ENCODE measurements at places on chromosomes 7 and 10.

DNA sequence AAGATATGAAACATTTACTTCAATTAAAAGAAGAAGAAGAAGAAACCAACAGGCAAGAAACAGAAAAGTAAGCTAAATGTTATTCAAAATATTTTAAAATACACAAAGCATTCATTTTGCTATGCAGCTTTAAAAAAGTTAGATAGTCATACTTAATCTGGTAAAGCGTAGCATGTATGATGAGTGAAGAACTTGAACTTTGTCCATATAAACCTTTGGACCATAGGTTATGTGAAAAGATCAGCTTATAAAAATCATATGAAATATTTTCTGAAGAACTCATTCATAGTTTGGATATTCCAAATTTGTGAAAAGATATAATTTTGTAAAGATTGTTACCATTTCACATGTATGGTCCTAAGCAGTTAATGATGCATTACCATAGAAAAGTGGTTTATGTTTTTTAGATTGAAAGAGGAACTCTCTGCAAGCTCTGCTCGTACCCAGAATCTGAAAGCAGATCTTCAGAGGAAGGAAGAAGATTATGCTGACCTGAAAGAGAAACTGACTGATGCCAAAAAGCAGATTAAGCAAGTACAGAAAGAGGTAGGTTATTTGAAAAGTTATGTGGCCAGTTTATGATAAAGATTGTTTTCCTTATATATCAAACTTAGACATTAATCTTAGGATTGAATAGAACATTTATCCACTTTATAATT lies 37.3 kb downstream of the KIF20B start:
- no peak for DNase-seq

DNA sequence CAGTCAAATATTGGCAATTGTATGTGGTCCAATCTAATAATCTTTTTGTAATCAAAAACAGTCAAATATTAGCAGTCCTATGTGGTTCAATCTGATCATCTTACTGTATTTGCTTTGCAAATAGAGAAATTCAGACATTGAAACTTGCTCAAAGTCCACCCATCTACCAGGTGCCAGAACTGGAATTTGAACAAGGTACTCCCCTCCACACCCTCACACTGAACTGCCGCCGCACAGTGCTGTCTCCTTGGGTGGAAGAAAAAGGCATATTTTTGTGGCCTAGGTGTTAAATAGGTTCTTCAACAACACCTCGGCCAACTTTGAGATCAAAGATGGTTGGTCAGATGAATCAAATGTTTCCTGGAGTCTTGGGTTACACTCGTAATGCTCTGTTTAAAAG lies 544.2 kb upstream of the GALNT17 start:
- DNase-seq: no peak

DNA sequence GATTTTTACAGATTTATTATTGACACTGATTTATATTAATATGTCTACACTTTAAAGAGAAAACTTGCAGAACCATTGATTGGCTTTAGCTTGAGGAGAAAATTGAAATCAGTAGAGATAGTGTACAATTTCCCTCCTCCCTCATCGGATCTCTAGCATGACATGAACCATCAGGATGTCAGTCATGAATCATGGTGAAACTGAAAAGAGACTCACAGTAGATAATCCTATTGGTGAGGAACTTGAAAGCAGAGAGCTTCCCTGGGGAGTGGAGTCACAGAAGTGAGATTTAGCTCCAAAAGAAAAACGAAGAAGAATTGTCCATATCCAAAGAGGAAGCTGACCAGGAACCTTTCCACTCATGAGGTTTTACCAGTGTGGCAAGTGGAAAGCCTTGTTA lies 346.8 kb downstream of the ABCA13 start:
- no peak for DNase-seq

DNA sequence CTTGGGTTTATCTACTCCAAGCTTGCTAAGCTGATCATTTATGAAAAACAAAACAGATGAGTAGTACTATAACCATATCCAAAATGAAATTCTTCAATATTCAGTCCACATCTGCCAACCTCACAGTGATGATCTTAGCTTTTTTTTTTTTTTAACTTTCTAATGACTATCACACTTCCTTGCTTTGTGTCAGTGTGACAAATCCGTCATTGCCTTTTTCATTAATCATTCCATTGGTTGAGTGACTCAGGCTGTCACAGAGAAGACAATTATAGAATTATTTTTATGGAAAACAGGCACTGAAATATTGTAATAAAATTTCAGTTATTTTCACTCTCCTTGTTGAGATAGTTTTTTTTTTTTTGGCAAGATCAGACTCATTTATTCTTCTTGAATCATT lies 70.7 kb downstream of the CPVL start:
- no peak for DNase-seq

- DNase-seq: no peak
Observed at GRCh38 chr7:47460251-47460989, 121.5 kb downstream of the TNS3 start.

DNA sequence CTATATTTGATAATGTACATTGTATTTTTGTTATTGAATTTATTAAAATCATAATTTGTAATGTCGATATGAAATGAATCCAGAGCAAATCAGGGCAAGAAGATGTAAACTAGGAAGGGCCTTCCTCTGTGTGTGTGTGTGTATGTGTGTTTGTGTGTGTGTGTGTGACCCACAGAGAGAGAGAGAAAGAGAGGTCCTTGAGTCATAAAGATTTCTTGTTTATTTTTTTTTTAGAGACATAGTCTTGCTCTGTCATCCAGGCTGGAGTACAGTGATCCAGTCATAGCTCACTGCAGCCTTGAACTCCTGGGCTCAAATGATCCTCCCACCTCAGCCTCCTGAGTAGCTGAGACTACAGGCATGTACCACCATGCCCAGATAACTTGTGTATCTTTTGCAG lies 50.7 kb downstream of the INPP5F start:
- DNase-seq: no peak

DNA sequence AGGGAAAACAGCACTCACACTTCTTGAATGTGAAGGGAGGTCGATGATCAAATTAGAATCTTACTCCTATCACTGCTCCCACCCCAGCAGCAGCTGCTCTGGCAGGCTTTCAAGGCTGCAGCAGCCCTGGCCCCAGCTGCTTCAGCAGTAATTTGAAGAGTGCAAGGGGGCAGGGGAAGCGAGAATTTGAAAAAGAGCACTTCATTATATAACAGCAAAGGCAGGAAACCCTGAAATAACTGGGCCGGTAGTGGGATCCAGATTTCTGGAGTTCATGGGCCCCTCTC lies 44.9 kb downstream of the MYPN start:
- no peak for DNase-seq

- DNase-seq: no peak
Observed at GRCh38 chr7:126370038-126370668, 882.6 kb downstream of the GRM8 start.

DNA sequence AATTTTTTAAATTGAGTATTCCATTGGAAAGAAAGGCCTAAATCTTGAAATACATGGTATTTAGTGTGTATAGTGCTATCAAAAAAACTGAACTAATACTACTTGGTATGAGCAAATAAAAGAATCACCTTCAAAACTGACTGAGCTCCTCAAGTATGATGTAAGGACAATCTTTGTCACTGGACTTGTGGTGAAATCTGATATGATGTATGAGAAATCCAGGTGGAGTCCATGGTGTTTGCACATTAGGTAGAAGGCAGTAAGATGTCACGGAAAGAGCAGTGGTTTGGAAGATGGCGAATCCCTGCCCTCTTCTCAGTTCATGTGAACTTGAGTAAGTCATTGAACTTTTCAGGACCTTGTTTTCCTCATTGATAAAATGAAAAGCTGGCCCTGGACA lies 62.1 kb upstream of the COL1A2 start:
- DNase-seq: no peak

GRCh38 chr7:81534446-81534845 lies 235.4 kb downstream of the HGF start:
- DNase-seq: no peak

DNA sequence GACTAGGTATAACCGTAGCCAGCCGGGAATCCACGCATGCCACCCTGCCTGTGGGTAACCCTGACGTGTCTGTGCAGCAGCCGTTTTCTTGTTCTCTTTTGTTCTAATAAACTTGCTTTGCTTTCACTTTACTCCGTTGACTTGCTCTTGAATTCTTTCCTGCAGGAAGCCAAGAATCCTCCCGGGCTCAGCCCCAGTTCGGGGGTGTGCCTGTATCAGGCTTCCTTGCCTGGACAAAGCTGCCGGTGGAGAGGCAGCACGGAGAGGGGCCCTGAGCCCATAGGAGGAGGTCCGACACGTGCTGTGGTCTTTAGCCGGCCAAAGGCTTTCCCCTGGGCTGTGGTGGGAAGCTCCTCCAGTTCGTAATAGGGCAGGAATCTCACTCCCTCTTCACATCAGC lies 256.5 kb upstream of the PPP2R2D start:
- no peak for DNase-seq

DNA sequence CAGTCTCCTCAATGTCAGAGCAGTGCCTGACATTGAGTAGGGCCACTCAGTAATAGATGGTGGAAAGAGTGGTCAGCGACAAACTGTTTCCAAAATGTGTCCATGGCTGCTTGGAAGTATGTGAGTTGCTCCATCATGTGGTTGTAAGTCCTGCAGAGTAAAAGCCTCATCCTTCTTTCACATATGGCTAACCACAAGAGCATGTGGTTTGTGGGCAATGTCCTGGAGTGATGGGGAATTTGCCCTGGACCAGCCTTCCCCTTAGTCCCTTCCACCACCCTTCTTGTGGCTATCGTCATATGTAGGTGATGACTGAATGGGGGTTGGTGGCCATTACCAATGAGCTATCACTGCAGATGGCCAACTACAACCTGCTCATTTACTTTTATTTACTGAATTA lies 33.0 kb upstream of the PLXNA4 start:
- DNase-seq: no peak

DNA sequence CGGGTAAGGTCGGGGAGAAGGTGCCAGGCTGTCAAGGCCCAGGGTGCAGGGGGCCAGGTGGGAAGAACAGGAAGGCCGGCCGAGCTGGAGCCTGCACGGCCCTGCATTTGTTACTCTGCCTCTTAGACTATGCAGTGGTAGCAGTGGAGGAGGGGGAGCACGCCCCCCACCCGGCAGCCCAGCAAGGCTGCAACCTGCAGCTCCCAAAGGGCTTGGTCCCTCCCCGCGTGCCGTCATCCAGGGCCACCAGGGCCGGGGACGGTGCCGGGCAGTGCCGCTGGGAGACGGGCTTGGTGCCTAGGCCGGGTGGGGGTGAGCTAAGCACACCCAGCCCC lies 7.0 kb upstream of the GPER1 start:
- DNase-seq: no peak

DNA sequence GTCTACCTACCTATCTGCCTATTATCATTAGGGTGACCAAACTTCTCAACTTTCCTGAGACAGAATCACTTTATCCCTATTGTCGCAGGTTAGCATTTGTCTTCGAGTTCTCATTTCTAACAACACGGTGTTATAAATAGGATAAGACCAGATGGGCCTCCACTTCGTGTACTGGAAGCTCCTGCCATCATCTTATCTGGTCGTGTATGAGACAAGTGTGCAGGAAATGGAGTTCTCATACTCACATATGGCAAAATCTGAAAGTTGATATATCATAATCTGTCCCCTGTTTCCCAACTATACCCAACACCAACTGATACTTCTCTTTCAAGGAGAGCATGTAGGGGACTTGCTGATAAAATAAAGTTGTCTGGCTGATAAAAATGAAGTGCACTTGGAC lies 287.4 kb upstream of the FOXK1 start:
- DNase-seq: no peak

DNA sequence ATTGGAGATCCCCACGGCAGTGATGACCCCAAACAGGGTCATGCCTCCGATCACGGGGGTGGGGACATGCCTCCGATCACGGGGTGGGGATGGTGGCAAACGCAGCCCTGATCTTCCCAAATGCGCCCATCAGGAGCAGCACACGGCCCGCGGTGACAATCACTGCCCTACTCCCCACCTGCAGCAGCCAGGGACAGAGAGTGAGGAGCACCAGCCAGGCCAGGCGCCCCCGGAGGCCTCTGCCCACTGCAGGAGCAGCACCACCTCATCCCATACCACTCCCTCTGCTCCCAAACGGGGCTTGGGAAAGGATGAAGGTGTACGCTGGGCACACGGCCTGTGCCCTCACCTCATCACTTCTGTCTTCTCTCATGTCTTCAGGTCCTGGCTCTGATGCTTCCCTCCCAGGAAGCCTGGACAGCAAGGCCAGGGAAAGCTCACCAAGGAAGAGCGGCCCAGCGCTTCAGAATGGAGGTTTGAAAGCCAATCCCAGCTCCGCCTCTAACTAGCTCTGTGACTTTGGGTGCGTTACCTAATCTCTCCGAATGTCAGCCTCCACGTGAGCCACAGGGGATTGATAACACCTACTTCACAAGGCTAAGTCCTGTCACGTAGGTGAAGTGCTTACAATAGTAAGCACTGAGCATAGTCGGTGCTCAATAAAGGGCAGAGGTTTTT lies 37.1 kb downstream of the STRA8 start:
- DNase-seq: no peak

DNA sequence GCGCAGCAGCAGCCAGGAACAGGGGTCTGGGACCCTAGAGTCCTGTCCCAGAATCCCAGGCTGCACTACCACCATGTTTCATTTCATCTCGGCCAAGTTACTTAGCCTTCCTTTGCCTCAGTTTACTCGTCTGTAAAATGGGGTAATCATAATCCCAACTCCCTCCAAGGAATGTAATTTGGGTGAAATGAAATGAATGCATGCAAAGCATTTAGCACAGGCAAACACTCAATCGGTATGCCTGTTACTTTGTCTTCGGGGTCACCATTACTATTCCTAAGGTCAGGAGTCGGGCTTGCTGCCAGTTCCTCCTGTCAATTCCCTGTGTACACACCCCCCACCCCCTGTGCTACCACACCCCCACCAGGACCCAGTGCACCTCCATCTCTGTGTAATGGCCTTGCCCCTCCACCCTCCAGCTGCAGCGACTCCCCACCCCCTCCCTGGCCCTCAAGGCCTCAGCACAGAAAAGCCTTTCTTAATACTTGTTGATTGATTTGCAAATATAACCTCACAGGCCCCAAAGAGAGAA lies 1.7 kb downstream of the TNS3 start:
- no peak for DNase-seq

GRCh38 chr7:128790315-128791041 lies 1.3 kb upstream of the CCDC136 start:
- no peak for DNase-seq

DNA sequence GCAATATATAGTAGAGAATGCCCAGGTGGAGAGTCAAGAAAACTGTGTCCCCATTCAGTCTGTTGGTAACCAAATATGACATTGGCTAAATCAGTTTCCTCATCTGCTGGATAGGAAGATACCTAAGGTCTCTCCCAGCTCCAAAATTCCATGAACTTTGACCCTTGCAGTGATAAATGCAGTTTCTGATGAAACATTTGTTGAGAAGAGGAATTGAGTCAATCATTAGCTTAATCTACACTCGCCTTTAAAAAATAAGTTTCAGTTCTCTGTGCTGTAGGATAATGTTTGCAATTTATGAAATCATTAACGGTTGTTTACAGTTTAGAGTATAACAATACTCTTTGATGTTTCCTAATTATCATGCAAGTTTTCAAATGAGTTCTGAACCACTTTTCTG lies 38.0 kb upstream of the SLC25A13 start:
- no peak for DNase-seq

DNA sequence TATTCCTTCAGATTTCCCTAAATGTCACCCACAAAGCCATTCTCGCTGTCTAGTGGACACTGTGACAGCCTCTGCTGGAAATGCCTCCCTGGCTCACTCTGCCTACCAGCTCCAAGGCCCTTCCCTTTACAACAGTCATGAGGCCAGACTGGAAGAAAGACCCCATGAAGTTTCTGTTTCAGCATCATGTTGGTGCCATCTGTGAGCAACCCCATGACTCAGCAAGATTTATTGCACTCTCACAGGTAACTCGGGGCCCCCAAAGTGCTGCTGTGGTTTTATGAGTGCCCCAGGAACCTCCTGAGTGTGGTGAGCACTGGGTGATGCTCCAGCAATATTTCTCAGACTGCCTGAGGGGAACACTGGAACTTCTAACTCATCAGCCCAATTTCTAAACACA lies 218.6 kb downstream of the ZNF33B start:
- DNase-seq: no peak

Data from cortex of kidney (tissue), 1 donor.